ENCODE measurements at places on chromosomes 11 and 22.

DNA sequence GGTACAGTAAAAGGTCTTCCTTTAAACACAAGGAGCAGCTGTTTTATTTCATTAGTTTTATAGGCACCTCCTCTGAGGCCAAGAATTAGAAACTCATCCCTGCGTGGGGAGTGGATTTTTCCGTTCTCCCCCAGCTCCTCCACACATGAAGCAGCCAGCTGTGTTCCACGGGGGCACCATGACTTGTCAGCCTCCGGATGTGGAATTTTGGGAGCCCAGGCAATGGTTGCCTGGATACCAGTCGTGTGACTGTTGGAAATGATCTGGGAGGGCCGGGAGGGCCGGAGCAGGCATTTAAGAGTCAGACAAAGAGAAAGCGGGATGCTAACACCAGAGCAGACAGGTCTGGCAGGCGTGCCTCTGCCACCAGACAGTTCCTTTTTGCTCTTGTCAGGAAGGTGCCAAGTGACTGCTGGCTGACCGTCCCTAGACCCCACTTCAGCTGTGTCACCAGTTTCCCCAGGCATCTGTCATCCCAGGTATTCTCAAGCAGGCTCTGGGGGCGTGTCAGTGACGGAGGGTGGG lies 15.9 kb upstream of the CDC42EP2 start:
- no peak for DNase-seq

DNA sequence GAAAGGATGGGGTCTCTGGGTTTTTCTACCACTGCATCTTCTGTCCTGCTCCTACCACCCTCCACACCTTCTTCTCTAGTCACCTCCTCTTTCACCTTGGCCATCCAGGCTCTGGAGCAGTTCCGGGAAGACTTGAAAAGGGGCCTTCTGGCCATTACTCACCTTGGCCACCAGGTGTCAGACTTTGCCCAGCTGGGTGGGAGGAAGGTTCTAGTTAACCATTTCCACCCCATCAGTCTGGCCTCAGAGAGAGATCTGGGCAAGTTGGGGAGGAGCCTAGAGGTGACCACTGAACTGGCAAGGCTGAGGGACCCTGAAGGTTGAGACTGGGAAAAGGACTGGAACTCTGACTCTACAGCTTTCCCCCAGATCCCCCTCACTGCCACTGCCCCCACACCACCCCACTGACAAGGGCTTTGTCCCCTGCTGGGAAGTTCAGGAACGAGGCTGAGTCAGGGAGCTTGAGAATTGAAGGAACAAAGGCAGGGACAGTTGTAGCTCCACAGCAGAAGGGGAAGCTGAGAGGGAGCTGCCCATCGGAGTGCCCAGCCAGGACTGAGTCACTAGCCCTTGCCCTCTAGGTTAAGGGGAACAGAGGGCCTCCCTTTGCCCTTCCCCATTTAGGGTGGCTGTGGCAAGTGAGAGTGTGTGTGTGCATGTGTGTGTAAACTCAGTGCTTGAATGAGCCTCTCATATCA lies 3.7 kb upstream of the POLD4 start:
- peak; percentile 80 for DNase-seq

DNA sequence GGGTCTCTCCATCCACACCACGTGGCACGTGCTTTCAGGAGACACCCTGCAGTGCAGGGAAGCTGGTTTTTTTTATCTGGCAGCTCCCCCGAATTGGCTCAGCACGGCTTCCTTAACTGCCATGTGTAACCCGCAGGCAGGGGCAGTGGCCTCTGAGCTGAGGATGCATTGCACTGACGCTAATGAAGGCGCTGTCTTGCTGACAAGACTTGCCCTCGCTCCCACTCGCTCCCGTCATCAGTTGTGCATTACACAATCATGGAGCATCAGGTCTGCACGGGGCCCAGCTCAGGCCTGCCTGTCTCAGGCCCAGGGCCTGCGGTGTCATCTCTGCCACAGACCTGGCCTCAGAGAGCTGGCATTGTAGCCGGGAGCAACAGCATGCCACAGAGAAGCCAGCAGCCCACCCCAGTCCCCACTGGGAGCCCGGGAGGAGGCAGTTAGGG lies 95.9 kb downstream of the ARHGAP8 start:
- no peak for DNase-seq

DNA sequence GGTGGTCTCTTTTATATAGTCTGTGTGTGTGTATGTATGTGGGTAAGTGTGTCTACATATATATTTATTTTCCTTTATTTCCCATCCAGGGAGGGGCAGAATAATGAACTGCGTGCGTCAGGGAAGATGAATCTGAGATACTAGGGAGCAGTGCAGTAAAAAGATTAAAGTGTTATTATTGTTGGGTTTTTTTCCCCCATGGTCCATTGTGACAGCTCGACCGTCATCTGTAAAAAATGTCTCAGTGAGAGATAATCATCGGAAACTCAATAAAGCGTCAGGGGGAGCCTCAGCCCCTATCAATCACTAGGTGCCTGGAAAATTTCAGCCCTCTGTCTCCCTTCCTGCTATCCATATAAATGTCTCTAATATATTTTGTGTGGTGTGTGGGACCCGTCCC lies 64.6 kb downstream of the CLPB start:
- DNase-seq: no peak

GRCh38 chr11:73521621-73522020 lies 76.3 kb downstream of the FAM168A start:
- peak; percentile 51 for DNase-seq

- DNase-seq: no peak
Measured at GRCh38 chr11:21475276-21475675, 717.6 kb upstream of the ANO5 start.

DNA sequence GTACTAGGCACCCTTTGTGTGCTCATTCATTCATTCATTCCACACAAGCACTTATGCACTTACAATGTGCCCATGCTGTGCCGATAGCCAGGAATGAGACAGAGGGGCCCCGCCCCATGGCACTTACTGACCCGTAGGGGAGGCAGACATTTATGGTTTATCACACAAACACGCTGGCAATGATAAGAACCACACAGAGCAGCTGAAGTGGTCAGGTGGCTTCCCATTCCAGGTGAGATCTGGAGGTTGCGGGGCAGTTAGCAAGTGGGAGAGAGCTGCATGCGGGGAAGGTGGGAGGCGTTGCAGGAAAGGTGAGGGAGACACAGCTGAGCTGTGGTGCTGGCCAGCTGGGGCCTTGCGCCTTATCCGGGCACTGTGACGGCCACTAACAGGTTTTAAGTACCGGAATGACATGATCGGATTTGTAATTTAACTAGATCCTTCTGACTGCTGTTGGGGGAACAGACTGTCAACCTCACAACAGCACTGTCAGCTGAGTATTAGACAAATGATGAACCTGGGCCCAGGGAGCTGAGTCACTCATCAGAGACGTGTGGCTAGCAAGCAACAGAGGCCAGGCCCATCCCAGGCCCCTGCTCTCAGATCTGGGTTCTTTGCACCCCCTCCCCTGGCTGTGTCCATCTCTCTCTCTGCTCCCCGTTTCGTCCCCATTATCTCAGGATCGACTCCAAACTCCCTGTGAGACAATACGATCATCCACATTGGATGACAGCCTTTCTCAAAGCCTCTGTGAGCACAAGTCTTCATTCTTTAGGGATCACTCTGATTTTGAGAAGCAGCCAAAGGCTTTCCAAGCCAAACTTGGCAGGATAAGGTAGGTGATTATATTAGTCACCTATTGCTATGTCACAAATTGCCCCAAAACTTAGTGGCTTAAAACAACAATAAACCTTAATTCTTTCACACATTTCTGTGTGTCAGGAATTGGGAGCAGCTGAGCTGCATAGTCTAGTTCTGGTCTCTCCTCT lies 28.4 kb downstream of the RASD2 start:
- DNase-seq: no peak

- DNase-seq: no peak
Measured at GRCh38 chr11:70806461-70807194, 408.3 kb downstream of the CTTN start.

DNA sequence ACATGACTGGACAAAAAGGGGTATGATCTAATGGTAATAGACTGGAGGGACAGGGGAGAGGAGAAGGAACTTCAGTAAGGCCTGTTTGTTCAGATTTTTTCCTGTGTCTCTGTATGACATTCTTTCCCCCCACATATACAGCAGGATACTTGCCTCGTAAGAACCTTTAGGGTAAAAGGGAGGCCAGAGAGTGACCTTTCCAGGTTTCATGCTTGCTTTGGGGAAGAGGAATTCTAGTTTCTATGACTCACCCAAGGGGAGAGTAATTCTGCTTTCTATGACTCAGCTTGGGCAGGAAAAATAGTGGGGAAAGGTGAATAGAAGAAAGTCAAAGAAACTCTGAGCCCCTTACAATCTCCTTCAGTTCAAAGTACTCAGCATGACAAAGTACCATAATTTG lies 457.0 kb downstream of the DLG2 start:
- DNase-seq: no peak

DNA sequence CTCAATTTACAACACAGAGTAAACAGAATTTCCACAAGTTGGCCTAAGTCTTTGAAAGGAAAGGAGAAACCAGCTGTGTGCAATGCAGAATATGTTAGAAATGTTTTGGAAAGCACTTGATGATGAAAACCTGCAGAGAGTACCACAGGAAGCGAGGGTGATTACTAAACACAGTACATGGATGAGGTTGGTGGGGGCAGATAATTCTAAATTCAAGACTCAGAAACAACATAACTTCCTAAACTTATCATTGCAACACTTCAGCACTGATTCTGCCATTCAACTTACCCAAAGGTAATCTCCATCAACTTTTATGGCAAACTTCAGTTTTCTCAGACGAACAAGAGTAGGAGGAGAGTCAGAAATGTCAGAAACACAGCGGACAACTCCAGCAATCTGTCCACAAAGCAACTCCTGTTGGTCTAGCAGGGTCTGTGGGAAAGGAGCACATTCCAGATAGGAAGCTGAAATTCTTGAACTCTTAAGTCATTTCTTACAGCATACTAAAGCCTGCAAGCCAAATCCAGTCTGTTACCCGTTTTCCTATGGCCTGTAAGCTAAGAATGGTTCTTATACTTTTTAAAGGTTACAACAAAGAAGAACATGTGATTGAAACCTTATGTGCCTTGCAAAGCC lies 6.8 kb downstream of the HPS4 start:
- DNase-seq: no peak

GRCh38 chr11:61771985-61772455 lies 19.6 kb downstream of the MYRF start:
- peak; percentile 44 for DNase-seq

GRCh38 chr11:87295237-87295636 lies 257.5 kb downstream of the TMEM135 start:
- no peak for DNase-seq

All from KBM-7 (cell line).